ENCODE measurements at places on chromosomes 4 and X.

DNA sequence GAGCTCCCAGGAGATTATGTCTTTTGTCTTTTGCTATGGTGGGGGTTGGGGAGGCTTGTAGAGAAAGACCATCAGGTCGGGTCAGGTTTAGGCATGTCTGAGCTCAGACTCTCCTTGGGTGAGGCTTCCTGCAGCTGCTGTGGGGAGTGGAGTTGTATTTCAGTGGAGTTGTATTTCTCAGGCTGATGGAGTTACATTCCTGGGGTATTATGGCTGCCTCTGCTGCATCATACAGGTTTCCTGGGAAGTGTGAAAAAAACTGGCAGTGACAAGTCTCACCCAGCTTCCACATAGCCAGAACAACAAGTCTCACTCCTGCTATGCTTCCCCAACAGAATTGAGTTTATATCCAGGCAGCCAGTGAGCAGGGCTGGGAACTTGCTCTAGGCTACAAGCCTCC, 119.3 kb downstream of the VSIG4 start:
- no peak for DNase-seq

GRCh38 chr4:66929748-66930147, 615.6 kb downstream of the CENPC start:
- DNase-seq: no peak

- no peak for DNase-seq
Measured at GRCh38 chr4:157564771-157565170, 344.2 kb downstream of the GRIA2 start.

DNA sequence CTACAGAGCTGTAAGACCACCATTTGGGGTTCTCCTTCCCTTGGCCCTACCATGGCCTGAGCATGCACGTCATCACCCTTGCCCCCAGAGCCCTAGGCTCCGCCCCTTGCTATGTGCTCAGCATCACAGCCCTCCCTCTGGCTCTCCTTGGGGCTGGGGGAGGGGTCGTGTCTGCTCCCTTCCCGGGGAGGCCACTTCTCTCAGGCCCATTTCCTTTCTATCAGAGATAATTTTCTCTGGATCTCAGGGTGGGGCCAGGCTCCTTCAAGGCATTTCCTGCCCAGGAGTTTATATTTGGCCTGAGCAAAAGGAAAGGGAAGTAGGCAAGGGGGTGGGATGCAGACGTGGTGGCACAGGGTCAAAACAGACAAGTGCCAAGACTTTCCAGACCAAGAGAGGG, 55.9 kb downstream of the STARD8 start:
- no peak for DNase-seq
